ENCODE measurements at places on chromosomes 7 and 10.

DNA sequence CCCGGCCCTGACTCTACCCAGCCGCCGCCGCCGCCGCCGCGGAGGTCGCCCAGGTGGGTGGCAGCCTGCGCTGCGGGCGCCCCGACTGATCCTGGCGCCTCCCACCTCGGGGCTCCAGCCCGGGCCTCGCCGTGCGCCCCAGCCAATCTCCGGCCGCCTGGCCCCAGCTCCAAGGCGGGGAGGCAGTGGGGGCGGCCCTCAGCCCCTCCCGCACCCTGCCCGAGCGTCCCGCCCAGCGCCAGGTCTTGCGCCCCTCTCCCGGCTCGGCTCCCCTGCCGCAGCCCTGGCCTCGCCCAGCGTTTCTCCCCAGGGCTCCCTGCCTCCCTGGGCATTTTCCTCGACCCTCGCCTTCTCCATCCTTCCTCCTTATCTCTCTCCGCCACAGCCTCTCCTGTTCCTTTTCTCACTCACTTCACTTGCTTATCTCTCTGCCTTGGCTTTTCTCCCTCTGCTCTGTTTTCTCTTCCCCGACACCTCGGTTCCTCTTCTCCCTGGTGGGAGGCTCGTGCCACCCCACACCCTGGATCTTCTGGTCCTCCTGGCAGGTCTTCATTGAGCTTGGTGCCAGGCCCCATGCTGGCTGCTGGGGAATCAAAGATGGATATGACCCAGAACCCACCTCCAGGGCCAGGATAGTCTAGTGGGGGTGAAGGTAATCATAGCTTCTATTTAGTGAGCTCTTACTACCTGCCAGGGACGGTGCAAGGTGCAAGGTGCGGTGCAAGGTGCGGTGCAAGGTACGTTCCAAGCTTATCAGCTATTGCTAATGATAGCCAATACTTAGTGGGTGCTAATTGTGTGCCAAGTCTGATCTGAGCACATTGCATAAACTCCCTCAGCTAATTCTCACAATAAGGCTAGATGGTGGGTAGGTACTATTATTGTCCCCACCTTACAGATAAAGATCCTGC lies at the start of gene SFRP5:
Gene SFRP5, minus strand, starts transcription at position 87 of the 911 bp plus-strand sequence. CDS start 166 bp downstream, outside the sequence.
- DNase-seq, result no peak

GRCh38 chr7:3094701-3095445 lies 51.2 kb upstream of the CARD11 start:
- no peak for DNase-seq

DNA sequence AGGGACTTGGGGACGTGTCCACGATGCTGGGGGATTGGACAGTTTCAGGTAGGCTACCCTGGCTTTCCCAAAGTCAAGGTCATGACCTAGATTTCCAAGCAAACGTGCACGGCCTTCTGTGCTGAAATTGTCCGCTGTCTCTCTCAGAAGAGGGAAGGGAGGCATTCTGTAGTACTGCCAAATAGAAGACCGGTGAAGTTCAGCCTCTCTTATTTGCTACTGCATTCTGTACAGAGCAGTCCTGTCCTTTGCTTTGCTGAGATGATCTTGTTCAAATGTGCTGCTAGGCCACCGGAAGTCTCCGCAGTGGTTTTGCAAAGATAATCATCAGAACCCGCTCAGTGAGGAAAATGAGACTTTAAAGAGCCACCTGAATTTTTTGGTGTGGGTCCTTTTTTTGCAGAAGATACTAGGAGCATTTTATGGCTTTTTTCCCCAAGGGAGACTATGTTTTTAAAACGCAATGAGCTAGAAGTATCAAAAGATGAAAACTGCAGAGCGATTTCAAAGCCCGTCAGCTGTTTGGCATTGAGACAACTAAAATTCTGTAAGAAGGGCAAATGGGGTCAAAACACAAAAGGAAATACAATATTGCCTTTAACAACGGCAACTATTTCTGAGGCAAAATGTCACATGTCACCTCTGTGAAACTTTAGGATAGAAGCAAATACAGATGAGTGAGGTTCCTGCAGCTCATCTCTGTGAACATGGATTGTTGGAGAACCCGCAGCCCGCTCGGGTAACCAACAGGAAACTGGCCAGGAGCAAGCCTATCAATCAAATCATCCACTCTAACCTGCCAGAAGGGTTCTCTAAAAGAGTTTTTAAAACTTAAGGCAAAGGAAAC lies 1.3 kb upstream of the NMT2 start:
- DNase-seq, result no peak

DNA sequence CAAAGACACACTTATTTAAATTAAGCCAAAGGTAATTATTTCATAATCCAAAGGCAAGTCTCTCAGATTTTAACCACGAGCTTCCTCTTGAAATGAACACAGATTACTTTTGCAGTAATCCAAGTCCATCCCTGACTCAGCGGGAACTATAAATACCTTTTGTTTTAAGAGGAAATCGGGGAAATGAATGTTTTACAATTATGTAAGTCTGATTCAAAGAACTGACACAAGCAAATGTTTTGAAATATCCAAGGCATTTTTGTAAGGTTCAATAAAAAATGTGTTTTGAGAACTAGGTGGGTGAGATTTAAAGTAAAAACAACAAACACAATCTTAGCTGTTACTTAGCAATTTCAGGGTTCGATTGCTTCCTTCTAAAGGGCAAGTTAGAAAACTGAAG lies 179.8 kb upstream of the ASAH2 start:
- no peak for DNase-seq

GRCh38 chr10:99372546-99373271 lies 43.6 kb downstream of the CNNM1 start:
- no peak for DNase-seq

GRCh38 chr7:133481676-133482075 lies 228.8 kb downstream of the EXOC4 start:
- peak; percentile 41 for DNase-seq

DNA sequence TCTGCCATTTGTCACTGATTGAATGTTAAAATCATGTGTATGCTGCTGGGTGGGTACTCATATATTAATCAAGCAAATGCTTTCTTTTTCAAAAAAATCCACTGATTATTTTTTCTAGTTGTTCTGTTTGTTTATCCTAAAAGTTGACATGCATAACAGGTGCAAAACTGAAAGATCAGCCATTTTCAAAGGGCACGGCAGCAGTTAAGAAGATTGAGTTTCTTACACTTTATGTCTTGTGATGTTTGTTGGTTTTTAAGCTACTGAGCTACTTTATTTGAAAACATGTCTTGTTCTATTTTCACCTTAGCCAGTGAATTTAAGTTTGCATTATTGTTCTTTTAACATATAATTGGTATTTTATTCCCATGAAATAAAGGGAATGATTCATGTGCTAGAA lies 45.8 kb downstream of the PPP1R3A start:
- DNase-seq, result no peak

GRCh38 chr10:129866894-129867293 lies 97.2 kb downstream of the EBF3 start:
- no peak for DNase-seq

DNA sequence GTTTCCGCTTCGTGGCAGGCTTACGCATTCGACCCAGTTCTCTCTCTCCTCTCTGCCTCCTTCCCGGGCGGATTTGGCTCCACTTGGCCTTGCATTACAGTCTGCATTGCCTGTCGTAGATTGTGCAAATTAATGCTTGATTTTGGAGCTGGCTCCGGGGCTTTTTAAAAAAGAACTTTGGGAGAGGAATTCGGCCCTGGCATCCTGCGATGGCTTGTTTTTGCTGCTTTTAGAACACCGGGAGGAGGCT lies 767 bp downstream of the EIF4EBP2 start:
- DNase-seq, result no peak

DNA sequence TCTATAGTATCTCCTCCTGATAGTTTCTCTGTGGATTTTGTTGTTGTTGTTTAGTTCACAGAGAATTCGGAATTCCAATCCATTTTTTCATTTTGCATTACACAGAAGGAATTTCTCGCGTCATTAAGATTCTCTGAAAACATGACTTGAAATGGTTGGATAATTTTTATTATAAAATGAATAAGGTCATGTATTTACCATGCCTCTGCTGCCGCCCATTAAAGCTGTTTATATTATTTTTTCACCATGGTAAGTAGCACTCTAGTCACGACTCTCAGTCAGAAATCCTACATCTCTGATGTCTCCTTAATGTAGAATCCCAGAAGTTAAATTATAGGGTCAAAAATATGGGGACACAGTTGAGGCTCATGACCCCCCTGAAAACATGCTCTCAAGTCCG lies 19.1 kb downstream of the SFMBT2 start:
- no peak for DNase-seq

- no peak for DNase-seq
These were observed at the start of gene ITIH5 for GRCh38 chr10:7666253-7667023. Gene ITIH5 (minus strand): TSS chr10:7666966. CDS start chr10:7666892, 74 bp downstream.

- DNase-seq, result no peak
These were observed 40.0 kb downstream of the GHRHR start for GRCh38 chr7:31003721-31004120.

DNA sequence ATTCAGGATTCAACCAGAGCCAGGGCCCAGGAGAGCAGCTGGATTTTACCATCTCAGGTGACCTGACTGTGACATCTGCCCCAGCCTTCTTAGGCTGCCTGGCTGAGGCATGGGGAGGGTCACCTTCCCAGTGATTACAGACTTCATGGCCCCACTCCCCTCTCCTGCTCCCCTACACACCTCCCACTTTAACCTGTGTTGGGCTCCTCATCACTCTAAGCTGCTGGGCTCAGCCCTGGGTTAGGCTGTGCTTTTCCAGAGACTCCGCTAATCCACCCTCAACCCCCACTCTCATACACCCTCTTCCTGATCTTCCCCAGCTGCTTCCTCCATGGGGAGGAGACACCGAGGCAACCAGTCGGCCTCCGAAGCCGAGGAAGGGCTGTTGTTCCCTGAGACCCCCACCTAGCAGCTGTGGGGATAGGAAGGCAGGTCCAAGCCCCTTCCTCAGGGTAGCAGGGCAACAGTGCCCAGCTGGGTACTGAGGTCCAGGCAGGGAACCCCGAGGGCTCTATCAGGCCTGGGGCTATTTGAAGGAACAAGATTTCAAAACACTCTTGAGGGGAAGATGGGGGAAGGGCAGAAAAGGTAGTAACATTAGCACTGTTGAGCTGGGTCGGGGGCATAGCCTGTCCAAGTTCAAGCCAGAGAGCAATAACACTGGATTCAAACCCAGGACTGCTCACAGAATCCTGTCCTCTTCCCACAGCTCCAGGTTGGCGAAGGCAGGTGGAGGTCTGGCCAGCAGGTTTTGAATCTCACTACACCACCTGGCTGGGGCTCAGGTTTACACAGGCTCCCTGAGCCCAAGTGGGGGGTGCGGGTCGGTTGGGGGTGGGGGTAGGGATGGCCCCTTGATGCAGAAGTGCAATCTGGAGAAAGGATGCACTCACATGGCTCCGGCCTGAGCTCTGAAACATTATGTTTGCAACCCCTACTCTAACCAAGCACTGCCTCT lies 1.8 kb downstream of the IMPDH1 start:
- DNase-seq, result no peak

- DNase-seq, result no peak
These were observed 189.6 kb upstream of the NRP1 start for GRCh38 chr10:33524041-33524440.

DNA sequence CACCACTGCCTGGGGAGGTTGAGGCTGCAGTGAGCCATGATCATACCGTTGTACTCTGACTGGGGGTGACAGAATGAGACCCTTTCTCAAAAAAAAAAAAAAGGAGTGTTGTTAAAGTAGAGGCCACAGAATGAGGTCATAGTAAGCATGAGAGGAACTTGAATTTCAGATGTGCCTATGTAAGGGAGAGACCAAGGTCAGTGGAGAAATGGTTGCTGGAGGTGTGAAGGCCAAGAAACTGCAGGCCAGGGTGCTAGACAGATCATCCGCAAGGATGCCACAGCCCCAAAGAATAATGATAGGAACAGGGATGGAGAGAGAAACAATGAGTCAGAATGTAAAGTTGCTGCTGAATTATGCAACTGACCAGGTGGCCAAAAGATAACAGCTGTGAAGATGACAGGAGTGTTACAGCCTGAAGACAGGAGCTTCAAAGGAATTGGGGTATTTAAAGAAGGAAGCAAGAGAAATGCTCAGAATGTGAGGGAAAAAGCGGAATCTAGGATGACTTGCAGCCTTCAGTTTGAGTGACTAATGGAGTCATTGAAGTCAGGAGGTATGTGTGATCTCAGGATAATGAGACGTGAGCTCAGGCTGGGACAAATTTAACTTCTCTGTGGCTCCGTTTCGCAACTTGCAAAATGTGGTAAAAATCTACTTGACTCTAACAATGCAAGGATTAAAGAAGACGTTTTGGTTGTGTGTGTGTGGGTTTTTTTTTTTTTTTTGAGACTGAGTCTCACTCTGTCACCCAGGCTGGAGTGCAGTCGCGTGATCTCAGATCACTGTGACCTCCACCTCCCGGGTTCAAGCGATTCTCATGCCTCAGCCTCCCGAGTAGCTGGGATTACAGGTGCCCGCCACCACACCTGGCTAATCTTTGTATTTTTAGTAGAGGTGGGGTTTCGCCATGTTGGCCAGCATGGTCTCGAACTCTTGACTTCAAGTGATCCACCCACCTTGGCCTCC lies 22.2 kb downstream of the TYW1B start:
- peak; percentile 65 for DNase-seq

DNA sequence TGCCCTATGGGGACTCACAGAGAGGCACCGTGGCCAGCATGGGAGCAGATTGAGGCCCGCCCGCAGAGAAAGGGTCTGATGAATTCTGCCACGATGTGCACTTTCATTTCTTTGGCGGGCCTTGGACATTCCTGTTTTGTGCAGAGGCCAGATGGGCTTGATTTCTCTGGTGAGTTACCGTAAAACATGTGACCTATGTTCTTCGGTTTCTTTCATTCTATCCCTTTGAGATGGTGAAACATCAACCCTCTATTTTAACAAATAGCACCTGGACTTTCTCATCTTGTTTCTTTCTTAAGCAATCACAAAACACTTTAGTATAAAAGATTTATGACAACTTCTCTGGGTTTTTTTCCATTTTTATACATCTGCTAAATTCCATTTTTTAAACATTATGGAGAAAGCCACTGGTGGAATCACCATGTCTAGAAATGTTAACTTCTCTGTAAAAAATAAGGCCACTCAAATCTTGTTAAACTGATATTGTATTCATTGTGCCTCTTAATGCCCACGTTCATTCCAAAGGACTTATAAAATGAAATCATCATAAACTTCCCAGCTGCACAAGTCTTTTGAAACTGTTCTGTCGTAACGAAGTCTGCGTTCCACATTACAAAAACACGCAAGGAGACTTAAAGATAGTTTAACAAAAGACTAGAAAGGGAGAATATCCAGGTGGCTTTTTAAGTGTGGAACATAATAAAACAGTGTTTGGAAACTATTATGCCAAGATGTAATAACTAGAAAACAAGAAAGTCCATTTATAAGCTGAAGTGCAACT lies 21.4 kb upstream of the ODAD2 start:
- no peak for DNase-seq
